ENCODE measurements at places on chromosomes 2 and 18.

DNA sequence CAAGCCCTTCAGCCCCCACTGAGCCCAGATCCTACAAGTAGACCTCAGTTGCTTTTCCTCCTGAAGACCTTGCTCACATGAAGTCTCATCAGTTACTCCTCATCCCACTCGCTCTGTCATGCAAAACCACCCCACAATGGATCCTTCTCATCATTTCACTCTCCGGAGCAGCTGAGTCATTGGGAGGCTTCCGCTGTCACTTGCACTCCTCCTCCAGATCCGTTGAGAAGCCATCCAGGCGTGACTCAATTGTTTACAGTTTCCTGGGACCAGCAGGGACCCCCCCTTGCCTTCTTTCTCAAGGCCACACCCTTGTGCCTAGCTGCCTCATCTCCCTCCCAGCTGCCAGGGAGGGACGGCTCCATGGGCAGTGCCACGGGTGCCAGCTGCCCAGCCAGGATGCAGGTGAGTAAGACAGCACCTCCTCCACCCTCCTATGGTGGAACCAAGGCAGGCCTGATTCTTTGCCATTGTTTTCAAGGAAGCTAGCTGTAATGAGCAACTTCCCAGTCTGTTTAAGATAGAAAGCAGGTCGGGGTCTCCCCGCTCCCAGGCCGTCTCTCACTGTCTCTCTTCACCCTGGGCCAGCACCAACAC, 16.3 kb downstream of the GPR55 start:
- no peak overlapping the region for H3K27ac ChIP-seq
- H3K4me1 ChIP-seq: peaks cover 17% of the 10 kb centered on the region
- H3K4me3 ChIP-seq: no peak overlapping the region
- no peak for DNase-seq
- H3K27me3 ChIP-seq: no peaks in the 10 kb centered on the region

- no peak for DNase-seq
- no peaks in the 10 kb centered on the region for H3K27me3 ChIP-seq
- no peaks in the 10 kb centered on the region for H3K36me3 ChIP-seq
- H3K27ac ChIP-seq: no peak overlapping the region
Observed at GRCh38 chr2:6011921-6012320, 319.7 kb downstream of the SOX11 start.

DNA sequence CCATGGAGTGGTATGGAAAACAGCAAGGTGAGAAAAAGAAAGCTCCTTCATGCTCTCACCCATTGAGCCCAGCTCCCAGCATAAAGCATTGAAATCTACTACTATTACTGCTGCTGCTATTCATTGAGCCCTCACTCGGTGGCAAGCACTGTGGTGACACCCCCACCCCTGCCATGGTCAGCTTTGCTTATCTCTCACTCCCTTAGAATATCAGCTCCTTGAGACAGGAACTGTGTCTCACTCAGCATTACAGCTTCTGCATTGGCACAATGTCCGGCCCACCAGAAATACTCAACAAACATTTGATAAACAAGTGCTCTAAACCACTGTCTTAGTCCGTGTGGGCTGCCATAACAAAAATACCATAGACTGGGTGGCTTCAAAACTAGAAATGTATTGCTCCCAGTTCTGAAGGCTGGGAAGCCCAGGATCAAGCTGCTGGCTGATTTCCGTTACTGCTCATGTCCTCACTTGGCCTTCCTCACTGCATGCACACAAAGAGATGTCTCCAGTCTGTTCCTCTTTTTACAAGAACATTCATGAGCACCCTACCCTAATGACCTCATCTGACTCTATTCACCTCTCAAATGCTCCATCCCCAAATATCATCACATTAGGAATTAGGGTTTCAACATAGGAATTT, 116.3 kb downstream of the ZBTB7C start:
- no peak overlapping the region for H3K4me3 ChIP-seq
- H3K36me3 ChIP-seq: no peaks in the 10 kb centered on the region
- no peaks in the 10 kb centered on the region for H3K27me3 ChIP-seq
- H3K4me1 ChIP-seq: no peaks in the 10 kb centered on the region
- DNase-seq: no peak

GRCh38 chr18:59988098-59988706, 88.4 kb downstream of the PMAIP1 start:
- no peak overlapping the region for H3K27ac ChIP-seq
- peaks cover 8% of the 10 kb centered on the region for H3K27me3 ChIP-seq
- H3K36me3 ChIP-seq: no peaks in the 10 kb centered on the region
- H3K4me3 ChIP-seq: no peak overlapping the region
- H3K4me1 ChIP-seq: no peaks in the 10 kb centered on the region

Data from CD4-positive, alpha-beta memory T cell (primary cell).